Activated CD4-positive, alpha-beta T cell treated with anti-CD3 and anti-CD28 coated beads, Interleukin-2, amount 50 U/mL, for 24 hours (primary cell): ENCODE measurements at places on chromosomes 3 and 15.

GRCh38 chr3:73924048-73924447 is 299.3 kb upstream of the PDZRN3 start:
- no peak for DNase-seq

GRCh38 chr3:124829819-124830554 is 57.2 kb downstream of the ITGB5 start:
- DNase-seq = no peak

DNA sequence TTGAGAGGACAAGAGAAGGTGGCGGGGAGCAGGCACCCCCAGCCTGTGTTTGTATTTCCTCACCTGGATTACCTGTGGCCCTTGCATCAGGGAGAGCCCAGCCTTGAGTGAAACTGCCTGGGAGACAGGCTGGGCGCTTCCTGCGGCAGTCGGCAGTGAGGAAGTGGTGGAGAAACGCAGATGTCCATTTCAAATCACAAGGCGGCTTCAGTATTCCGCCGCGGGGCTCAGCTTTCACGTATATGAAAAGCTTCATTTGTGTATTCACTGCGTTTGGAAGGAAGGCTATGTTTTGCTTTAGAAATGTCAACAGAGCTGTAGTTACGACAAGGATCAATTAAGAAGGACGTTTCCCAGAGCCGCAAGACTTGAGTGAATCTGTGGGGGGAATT is 167.4 kb upstream of the CTDSPL start:
- no peak for DNase-seq

DNA sequence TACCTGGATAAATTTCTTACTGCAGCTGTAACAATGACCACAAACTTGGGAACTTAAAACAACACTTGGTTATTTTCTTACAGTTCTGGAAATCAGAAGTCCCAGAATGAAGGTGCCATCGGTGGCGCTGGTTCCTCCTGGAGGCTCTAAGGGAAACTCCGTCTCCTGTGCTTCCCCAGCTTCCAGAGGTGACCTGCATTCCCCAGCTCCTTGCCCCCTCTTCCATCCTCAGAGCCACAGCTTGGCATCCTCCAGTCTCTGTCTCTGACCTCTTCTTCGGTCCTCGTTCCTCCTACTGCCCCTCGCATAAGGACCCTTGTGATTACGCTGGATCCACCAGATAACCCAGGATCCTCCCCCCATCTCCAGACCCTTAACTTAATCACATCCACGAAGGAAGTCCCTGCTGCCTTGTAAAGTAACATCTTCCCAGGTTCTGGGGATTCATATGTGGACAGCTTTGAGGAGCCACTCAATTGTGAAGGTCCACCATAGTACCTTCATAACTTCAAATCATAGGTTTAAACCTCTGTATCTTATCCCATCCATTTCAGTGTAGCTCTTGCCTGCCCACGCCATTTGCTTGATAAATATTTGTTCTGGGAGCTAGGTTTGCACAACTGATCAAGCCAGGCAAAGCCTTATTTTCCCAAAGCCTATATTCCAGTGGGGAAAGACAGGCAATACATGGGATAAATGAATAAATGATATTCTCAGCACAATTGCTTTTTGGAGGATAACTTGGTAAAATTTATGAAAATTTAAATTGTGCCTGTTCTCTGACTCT is 34.8 kb downstream of the KLF15 start:
- DNase-seq = no peak

DNA sequence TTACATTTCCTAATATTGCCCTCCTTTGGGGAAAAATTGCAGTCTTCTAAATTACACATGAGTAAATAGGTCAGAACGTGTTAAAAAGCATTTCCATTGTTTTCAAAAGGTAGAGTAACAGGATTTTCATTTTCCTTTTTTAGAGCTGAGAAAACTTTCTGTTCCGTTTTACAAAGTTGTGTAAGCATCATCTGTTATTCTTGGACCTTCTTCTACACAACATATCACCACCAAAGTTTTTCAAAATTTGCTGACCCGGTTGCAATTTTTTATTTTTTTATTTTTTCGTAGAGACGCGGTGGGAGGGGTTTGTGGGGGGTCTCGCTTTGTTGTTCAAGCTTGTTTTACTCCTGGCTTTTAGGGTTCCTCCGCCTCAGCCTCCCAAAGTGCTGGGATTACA is 1.1 kb downstream of the CCDC39 start:
- no peak for DNase-seq

- no peak for DNase-seq
Measured at GRCh38 chr15:74962219-74962618, 5.6 kb upstream of the RPP25 start.

- no peak for DNase-seq
Measured at GRCh38 chr15:66802025-66803001, 100.3 kb downstream of the SMAD6 start.

DNA sequence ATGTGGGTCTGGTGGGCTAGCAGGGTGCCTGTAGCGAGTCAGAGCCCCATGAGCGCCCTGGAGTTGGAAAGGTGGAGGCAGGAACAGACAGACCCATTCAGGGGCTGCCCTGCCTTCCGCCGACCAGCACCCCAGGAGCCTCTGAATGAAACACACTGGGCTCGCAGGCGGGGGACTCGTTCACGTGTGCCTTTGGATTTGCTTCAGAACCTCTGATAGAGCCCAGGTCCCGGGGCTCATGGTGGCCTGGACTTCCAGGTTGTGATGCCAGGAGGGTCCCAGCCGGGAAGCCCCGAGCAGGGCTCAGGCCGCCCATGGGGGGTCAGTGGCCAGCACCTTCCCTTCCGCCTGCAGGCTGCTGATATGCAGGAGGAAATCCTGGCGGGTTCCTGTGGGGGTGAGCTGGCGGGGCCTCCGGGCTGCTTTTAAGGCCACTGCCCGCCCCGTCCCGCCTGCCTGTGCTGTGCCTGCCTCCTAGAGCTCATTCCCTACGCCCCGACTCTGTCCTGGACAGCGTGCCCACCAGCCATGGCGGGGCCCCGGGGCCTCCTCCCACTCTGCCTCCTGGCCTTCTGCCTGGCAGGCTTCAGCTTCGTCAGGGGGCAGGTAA is at the start of gene STAB1:
Gene STAB1, plus strand, starts transcription at position 453 of the 610 bp plus-strand sequence. Its CDS starts 76 bp downstream, at position 529.
- DNase-seq = no peak

DNA sequence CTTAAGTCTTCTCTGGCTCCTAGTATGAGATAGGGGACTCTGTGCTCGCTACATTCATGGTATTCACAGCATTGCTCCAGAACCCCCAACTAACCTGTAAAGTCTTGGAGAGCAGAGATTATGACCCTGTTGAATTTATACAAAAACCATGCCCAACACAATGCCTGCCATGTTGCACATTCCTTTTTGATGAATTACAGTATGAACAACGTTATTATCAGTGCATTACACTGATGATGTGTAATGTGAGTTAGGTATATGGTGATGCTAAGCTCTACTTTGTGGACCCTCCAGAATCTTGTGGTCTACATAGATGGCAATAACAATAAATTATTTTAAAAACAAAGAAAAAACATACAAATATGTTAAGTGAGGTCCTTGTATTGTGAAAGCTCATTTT is 64.3 kb downstream of the EOMES start:
- no peak for DNase-seq

DNA sequence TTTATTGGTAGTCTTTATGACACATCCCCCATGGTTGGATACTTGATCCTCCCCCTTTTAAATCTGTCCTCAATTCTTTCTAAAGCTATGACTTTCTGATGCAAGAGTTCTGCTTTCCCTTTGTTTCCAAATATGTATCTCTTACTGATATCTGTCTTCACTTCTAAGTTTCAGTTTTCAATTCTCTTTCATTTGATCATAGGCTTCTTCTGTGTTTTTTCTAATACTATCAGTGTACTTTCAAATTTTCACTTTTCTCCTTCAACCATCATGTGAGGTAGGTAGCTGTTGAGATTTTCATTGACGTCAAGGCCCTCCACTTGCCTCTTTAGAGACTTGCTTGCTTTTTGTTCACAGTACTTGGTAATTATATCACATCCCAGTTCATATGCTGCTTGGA is 436.5 kb downstream of the CNTN4 start:
- no peak for DNase-seq

DNA sequence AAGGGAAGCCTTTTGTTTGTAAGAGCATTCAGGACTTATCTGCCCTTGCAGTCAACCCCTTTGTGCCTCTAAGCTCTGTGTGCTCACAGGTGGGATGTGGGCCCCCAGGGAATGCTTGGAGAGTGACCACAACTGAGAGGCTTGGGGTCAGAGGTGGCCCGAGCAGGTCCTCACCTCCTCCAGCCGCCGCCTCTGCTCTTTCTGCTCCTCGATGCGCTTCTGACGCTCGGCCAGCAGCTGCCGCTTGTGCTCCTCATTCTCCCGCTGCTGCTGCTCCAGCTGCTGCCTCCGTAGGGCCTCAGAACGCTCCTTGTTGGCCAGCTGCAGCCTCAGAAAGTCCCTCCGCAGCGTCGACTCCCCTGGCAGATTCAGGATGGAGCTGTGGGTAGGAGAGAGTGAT is 130.8 kb upstream of the SLC2A2 start:
- no peak for DNase-seq

DNA sequence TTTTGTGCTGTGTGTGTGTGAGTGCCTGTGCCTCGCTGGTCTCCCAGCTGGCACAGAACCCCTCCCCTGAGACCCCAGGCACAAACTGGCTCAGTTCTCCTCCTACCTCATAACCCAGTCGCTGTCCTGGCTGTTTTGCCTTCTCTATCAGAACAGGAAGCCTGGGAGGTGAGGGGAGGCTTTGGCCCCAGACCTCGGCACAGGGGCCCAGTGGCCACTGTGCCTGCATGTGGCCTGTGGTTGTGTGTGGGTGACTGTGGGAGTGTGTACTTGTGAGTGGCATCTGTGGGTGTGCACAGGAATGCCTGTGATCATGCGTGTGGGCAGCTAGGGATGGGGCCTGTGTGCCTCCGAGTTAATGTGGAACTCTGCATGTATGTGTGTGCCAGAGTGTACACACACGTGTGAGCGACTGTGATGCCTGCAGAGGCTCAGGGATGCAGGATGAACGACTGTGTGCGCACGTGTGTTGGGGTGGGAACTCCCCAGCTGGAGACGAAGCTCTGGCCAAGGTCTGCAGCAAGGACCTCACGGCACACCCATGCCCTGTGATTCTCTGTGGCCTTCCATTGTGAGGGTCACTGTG is 32.3 kb downstream of the PSTPIP1 start:
- DNase-seq = no peak

- DNase-seq = no peak
Measured at GRCh38 chr3:149487598-149488197, 13.2 kb downstream of the TM4SF4 start.

GRCh38 chr3:141834292-141834691 is 42.2 kb upstream of the ATP1B3 start:
- DNase-seq = no peak

- no peak for DNase-seq
Measured at GRCh38 chr3:172259726-172260248, 188.5 kb downstream of the GHSR start.

DNA sequence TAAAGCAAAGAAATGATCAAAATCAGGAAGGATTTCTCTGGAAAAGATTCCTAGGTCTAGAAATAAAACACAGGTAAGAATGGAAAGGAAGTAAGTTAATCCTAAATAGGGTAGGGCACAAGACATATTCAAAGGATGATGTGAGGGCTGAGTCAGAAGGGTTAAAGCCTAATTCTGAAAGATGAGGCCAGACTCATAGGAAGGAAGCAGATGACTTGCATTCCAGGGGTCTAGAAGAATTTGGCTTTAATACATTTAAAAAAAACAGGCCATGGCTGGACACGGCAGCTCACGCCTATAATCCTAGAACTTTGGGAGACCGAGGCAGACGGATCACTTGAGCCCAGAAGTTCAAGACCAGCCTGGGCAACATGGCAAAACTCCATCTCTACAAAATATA is 3.2 kb downstream of the SSR3 start:
- DNase-seq = no peak

DNA sequence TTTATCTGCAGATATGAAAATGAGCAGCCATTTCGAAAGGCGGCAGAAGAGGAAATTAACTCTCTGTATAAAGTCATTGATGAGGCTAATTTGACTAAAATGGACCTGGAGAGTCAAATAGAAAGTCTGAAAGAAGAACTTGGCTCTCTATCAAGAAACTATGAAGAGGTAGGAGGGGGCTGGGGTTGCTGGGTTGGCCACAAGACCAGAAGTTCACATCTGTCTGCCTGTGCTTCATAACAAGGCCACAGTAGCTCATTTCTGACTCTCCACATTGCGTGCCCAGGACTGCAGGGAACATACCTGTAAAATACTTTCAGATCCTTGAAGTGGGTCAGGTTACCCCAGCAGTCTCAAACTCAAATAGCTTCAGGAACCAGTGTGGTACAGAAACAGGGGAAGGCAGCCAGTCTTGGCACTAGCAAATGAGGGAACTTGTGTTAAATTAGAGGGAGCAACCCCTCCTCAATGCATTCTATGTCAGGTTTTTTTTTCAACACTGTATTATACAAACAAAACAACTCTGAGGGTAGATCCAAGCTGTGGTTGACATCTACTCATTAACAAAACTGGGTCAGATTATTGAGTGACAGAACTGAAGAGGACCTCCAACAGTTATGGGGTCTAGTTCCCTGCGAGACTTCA is 48.7 kb downstream of the BFSP2 start:
- peak; percentile 33 for DNase-seq

DNA sequence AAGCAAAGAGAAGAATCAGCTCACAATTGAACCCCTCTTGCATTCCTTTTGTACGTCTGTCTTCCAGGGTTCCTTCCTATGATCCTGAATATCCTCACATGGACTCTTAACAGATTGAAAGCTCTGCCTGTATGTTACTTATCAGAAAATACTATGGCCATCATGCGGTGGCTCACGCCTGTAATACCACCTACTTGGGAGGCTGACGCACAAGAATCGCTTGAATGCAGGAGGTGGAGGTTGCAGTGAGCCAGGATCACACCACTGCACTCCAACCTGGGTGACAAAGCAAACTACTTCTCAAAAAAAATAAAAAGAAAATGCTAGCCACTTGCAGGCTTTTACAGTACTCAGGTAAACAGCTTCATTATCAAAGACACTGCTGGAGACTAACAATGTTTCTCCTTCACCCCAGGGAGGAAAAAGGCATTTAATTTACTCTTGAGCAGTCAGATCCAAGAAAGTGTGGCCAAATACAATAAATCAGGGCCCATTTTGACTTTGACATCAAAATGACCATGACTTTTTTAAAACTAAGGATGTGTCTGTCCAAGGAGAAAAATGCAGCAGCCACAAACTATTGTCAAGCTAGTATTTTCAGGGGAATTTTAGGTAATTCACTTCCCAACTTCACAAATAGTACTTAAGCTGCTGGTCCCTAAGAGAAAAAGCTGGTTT is 27.3 kb downstream of the NPTN start:
- DNase-seq = no peak

- DNase-seq = peak; percentile 85
Measured at GRCh38 chr15:65610871-65611718, at the start of gene INTS14. TSS of gene INTS14 (minus strand) at chr15:65611131. CDS start at chr15:65607380, 3,751 bp downstream.
